SJCRH30 (cell line): ENCODE measurements at places on chromosomes 5 and 9.

DNA sequence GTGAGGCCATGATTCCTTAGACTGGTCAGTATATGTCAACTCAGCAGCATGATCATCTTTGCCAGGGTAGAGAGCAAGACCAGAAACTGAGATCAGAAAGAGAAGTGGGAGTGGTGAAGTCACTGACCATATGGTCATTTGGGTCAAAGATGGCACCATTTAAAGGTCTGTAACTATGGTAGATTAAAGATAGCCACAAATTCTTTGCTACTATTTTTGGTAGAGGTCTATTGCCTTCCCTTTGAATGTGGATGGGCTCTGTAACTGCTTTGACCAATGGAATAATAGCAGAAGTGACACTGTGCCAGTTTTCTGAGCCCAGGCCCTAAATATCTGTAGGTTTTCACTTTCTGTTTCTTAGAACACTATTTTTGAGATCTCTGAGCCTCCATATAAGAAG, 117.6 kb downstream of the PCSK1 start:
- DNase-seq: no peak

- no peak for DNase-seq
These were observed 18.6 kb upstream of the IFNB1 start for GRCh38 chr9:21096172-21096900.

- peak; percentile 72 for DNase-seq
These were observed 44.9 kb downstream of the SHB start for GRCh38 chr9:38024036-38024681.

DNA sequence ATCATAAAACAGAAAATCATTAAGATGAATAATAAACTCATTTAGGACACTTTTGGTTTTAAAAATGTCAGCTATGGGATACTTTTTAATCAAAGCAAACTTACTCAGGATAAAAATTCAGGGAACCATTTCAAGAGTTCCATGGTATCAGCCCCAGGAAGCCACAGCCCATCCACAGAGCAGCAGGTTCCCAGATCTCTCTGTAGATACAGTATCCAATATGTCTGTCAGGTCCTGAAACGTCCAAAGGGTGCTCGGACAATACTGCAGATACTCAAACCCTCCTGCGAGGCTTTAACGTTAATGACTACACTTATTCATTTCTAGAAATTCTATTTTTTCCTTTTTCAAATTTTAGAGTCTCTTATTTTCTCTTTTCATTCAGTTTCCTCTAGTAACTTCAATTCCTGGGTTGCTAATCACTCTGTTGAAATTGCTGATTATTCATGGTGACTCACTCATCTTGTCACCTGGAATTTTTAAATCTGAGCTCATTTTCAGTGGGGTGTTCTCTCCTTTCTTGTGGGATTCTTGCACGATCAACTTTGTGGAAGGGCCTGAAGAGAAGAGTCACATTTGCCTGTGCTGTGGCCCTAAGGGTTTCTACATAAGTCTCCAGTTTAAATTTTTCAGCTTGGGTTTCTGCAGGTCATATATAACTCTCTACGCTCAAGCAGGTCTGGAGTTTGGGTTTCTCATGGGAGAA, 435.8 kb downstream of the CTNND2 start:
- DNase-seq: no peak

- DNase-seq: no peak
These were observed 409.2 kb downstream of the NFIB start for GRCh38 chr9:13904746-13905145.

DNA sequence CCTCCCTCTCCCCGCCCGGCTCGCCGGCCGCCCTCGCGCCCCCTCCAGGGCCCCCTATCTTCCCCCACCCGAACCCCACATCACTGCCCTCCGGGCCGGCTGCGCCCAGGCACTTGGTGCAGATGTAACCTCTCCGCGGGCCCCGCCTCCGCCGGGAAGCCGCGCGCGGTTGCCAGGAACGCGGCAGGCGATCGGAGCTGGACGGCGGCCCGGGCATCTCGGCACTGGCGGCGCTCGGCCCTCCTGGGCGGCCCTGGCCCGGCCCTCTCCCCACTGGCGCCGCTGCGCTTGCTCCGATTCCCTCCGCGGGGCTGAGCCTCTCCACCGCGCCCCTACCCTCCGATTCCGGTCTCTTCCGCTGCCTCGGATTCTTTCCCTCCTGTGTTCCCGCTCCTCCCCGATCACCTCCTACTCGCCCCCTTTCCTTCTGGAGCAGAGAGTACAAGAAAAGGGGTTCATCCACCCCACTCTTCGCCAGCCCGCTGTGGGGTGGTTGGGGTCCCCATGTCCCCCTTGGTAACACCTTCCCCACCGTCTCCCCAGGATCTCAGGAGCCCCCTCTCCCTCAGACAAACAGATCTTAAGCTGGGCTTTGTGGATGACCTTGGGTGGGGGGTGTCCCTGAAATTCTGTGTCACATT, 70.6 kb downstream of the C9orf50 start:
- peak; percentile 42 for DNase-seq
